ENCODE measurements at places on chromosomes 4 and X.
A peak's percentile ranks its signal among the peaks of the same experiment; 100 is the strongest.

GRCh38 chrX:4547213-4547836, 833.9 kb upstream of the PRKX start:
- DNase-seq = peak; percentile 1

- DNase-seq = no peak
Measured at GRCh38 chrX:39462835-39463234, 634.9 kb downstream of the BCOR start.

DNA sequence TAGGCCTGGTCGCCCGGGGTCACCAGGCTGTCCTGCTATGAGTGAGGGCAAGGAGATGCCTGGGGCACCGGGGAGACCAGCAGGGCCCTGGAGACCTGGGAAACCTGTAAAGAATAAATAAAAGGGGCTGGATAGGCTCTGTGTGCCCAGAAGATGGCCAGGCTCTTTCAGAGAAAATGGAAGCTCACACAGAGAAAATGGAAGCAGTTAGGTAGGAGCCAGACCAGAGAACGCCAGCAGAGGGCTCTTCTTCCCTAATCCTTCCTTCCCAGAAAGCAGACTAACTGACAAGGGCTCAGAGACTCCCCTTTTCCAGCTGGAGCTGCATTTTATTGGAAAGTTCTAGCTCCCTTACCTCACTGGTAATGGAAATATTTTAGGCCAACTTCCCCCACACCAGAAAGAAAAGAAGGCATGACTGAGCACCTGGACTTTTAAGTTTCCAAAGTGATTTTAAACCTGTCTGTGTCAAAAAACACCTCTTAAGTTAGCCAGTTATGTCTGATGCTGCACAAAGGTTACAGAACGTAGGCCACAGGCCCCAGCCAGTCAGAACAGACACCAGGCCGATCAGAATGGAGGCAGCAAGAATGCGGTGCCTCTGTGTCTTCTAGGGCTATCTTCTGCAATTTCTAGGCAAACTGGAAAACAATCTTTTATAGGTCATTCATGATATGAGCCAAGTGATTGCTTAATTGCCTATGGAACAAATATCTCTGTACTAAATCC, 74.0 kb downstream of the ATG4A start:
- DNase-seq = no peak

DNA sequence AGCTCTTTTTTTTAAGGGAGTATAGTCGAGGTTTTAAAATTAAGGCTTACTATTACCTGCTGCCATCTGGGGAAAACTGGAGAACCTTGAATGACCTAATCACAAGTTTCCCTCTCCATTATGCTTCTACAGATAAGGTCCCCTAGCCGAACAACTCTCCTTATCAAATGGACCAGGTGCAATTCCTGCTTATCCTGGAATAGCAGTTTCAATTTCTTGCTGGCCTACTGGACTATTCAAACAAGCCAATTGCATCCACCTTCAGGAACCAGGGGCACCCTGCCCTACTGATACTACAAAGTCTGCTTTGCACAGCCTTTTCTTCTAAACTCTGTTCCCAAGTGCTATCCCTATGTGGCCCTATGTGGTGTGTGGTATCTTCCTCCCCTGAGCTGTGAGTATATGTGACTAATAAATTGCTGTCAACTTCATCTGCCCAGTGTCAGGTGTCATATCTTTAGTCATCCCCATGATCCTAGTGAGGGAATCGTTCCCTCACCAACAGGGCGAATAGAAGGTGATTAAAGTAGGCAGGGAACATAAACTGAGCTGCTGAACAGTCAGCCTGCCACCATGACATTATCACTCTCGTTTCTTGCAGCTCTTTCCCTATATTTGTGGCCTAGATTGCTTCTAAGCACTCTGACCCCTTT, 128.5 kb downstream of the ATG4A start:
- DNase-seq = no peak

- DNase-seq = no peak
Measured at GRCh38 chr4:128648021-128648420, 161.5 kb upstream of the JADE1 start.

DNA sequence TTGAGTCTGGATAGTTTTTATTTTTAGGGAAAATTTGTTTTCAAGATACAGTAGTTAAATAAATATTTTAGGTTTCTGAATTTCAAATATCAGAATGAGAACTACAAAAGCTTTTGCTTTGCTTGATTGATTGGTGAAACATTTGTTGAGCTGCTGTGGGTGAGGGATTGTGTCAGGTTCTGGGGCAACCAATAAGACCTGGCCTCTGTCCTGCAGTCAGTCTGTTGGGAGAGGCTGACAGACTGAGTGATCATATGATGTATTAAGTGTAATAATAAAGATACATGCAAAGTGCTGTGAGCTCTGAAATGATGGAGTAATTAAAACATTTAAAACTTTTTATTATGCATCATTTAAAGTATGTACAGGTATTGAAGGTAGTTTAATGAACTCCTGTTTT, 9.6 kb downstream of the KDM6A start:
- no peak for DNase-seq

GRCh38 chr4:104756837-104757236, 262.1 kb upstream of the CXXC4 start:
- no peak for DNase-seq

GRCh38 chr4:160233141-160233540, 1130.3 kb downstream of the RAPGEF2 start:
- DNase-seq = no peak

Data from stimulated activated CD4-positive, alpha-beta T cell treated with anti-CD3 and anti-CD28 coated beads, Interleukin-4, amount 100 ng/mL, for 4 hours (primary cell).